CD4-positive, alpha-beta T cell (primary cell): ENCODE measurements at places on chromosomes 7 and 10. TPM values are rescaled to one million over a fixed set of nuclear protein-coding genes. Genes with fewer than 3 reads are reported as not detected.

DNA sequence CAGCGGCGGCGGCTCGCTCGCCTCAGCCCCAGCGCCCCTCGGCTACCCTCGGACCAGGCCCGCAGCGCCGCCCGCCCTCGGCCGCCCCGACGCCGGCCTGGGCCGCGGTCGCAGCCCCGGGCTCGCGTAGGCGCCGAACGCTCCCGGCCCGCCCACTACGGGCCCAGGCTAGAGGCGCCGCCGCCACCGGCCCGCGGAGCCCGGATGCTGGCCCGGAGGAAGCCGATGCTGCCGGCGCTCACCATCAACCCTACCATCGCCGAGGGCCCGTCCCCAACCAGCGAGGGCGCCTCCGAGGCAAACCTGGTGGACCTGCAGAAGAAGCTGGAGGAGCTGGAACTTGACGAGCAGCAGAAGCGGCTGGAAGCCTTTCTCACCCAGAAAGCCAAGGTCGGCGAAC is 18.2 kb upstream of the TSPAN33 start:
- H3K4me1 ChIP-seq: no peaks in the 10 kb centered on the region
- no peak for DNase-seq
- no peaks in the 10 kb centered on the region for H3K27me3 ChIP-seq
- H3K27ac ChIP-seq: no peak overlapping the region
- H3K36me3 ChIP-seq: no peaks in the 10 kb centered on the region

Gene UNCX
- not detected for total RNA-seq

Gene CDC14C
- total RNA-seq: not detected

- H3K36me3 ChIP-seq: no peaks in the 10 kb centered on the region
- no peak for DNase-seq
- no peak overlapping the region for H3K4me3 ChIP-seq
- H3K27ac ChIP-seq: no peak overlapping the region
- H3K27me3 ChIP-seq: peaks cover 3% of the 10 kb centered on the region
Observed at GRCh38 chr7:155262031-155262430, 35.6 kb upstream of the INSIG1 start.

Gene VSTM2A
- total RNA-seq: not detected

Gene H2BK1
- total RNA-seq: not detected

GRCh38 chr7:79781716-79782115 is 328.2 kb upstream of the MAGI2 start:
- H3K36me3 ChIP-seq: no peaks in the 10 kb centered on the region
- DNase-seq: no peak
- no peak overlapping the region for H3K4me3 ChIP-seq
- H3K27me3 ChIP-seq: no peaks in the 10 kb centered on the region

GRCh38 chr10:53314876-53315275 is 542.3 kb upstream of the MBL2 start:
- no peaks in the 10 kb centered on the region for H3K4me1 ChIP-seq
- H3K27me3 ChIP-seq: no peaks in the 10 kb centered on the region
- no peak for DNase-seq
- H3K4me3 ChIP-seq: no peak overlapping the region
- H3K27ac ChIP-seq: no peak overlapping the region

GRCh38 chr10:80474941-80475340 is 20.8 kb downstream of the TSPAN14 start:
- H3K4me1 ChIP-seq: peaks cover 83% of the 10 kb centered on the region
- no peak for DNase-seq
- H3K36me3 ChIP-seq: peaks cover 62% of the 10 kb centered on the region
- H3K27ac ChIP-seq: peak overlapping the region; percentile 4
- no peak overlapping the region for H3K4me3 ChIP-seq
- H3K27me3 ChIP-seq: no peaks in the 10 kb centered on the region

DNA sequence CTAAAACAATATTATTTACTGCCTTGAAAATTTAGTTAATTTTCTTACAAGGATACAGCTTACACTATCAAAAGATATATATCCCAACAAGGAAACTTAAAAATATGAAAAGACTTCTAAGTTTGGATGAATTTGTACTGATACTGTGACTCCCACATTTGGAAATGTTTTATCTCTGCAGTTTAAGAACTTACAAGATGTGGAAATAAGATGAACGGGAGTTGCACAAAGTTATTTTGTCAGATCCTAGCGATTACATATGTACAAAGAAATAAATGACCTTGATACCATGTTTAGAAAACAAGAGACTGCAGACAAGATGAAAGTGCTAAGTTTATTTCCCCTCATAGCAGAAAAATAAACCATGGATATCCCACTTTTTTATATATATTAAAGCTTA is 103.7 kb upstream of the TMEM106B start:
- no peaks in the 10 kb centered on the region for H3K36me3 ChIP-seq
- no peak for DNase-seq
- peaks cover 9% of the 10 kb centered on the region for H3K4me1 ChIP-seq
- H3K27ac ChIP-seq: no peak overlapping the region
- H3K27me3 ChIP-seq: peaks cover 32% of the 10 kb centered on the region
- no peak overlapping the region for H3K4me3 ChIP-seq

- H3K4me1 ChIP-seq: peaks cover 3% of the 10 kb centered on the region
- no peaks in the 10 kb centered on the region for H3K36me3 ChIP-seq
- H3K27me3 ChIP-seq: no peaks in the 10 kb centered on the region
- DNase-seq: no peak
- H3K4me3 ChIP-seq: no peak overlapping the region
Observed at GRCh38 chr10:30803892-30804322, 174.4 kb upstream of the LYZL2 start.

- no peak overlapping the region for H3K27ac ChIP-seq
- H3K27me3 ChIP-seq: no peaks in the 10 kb centered on the region
- no peaks in the 10 kb centered on the region for H3K4me1 ChIP-seq
- peak; percentile 47 for DNase-seq
- H3K4me3 ChIP-seq: peak overlapping the region; percentile 72
Observed at GRCh38 chr10:46787321-46787615, 124.0 kb upstream of the PTPN20 start.

- no peak overlapping the region for H3K27ac ChIP-seq
- no peak for DNase-seq
- H3K36me3 ChIP-seq: no peaks in the 10 kb centered on the region
- H3K27me3 ChIP-seq: no peaks in the 10 kb centered on the region
- H3K4me1 ChIP-seq: no peaks in the 10 kb centered on the region
- no peak overlapping the region for H3K4me3 ChIP-seq
Observed at GRCh38 chr7:80884511-80885195, 34.2 kb downstream of the SEMA3C start.

Gene CDK5
- total RNA-seq: 3.1 TPM

- no peak for DNase-seq
- no peaks in the 10 kb centered on the region for H3K36me3 ChIP-seq
- no peak overlapping the region for H3K27ac ChIP-seq
- no peaks in the 10 kb centered on the region for H3K4me1 ChIP-seq
- no peak overlapping the region for H3K4me3 ChIP-seq
- H3K27me3 ChIP-seq: peaks cover 6% of the 10 kb centered on the region
Observed at GRCh38 chr10:78533098-78533497, 499.4 kb downstream of the RPS24 start.

DNA sequence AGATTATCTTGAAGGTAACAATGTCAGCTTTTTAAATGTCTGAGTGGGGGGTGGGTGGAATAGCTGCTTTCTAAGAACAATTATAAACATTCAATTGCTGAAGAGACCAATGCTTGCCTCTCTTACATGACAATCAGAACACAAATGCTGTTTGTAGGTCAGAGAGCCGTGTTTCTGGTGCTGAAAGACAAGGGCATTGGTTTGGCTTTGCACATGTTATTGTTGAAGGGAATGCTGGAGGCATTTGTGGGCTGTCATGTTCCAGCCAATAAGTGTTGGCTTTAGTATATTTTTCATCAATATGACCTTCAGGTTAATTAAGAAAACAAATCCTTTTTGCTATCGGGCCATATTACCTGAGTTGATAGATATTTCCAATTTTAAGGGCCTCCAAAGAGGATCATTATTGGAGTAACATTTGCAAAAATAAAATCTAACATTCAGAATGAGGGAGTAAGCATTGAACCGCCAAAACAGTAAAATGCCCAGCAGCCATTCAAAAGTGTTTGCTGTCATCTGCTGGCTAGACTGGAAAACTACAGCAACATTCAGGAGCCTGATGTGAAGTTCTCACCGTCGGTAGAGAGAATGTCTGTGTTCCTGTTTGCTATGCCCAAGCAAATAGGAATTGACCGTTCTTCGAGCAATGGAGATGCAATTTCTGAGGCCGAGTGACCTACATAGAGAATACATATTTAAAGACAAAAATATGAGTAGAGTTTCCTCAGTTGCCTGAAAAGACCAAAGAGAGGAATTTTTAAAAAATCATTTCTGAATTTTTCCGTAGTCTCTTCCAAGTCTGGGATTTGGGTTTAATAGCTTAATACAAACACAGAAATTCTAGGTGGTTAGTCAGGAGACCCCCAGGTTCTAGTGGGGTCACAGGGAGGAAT is 118.9 kb downstream of the APBB1IP start:
- H3K27me3 ChIP-seq: no peaks in the 10 kb centered on the region
- H3K4me1 ChIP-seq: no peaks in the 10 kb centered on the region
- DNase-seq: peak; percentile 11
- peaks cover 80% of the 10 kb centered on the region for H3K36me3 ChIP-seq
- no peak overlapping the region for H3K4me3 ChIP-seq
- H3K27ac ChIP-seq: no peak overlapping the region

DNA sequence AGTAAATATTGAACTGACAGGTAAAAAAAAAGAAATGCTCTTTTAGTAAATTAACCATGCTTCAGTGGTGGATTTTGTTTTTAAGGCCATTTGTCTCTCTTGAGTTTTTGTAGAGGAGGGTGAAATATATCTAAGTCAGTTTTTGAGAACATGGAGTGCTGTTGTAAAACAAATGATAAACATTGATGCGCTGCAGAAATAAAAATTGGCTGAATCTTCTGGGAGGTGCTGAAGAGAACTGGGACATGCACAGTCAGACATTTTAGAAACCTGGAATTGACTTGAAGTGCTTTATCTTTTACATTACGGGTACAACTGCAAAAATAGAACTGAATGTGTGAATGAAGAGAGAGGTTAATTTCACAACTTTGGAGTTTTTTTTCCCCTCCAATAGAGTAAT is 203.0 kb upstream of the HDAC9 start:
- no peak overlapping the region for H3K27ac ChIP-seq
- H3K27me3 ChIP-seq: peaks cover 8% of the 10 kb centered on the region
- H3K4me1 ChIP-seq: no peaks in the 10 kb centered on the region
- no peak for DNase-seq

DNA sequence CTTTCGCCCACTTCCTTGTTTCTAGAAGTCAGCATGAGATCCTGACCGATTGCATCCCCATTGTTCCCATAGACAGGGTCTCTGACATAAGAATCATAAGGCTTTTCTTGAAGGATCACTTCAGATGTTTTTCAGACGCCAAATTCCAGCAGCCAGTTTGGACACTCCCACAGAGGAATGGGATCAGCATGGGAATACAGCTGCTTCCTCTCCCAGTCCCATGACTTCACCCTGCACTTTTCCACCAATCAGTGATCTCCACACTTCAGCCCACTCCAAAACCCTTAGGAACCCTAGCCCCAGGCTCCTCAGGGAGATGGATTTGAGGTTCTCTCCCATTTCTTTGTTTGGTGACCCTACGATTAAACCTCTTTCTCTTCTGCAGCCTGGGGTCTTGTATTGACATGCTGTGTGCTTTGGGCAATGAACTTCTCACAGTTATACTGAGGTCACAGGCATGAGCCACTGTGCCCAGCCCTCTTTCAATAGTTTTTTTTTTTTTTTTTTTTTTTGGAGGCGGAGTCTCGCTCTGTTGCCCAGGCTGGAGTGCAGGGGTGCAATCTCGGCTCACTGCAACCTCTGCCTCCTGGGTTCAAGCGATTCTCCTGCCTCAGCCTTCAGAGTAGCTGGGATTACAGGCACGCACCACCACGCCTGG is 52.8 kb upstream of the CHST3 start:
- H3K4me3 ChIP-seq: no peak overlapping the region
- no peaks in the 10 kb centered on the region for H3K36me3 ChIP-seq
- no peaks in the 10 kb centered on the region for H3K27me3 ChIP-seq
- H3K4me1 ChIP-seq: no peaks in the 10 kb centered on the region

- H3K36me3 ChIP-seq: no peaks in the 10 kb centered on the region
- no peak for DNase-seq
- H3K27ac ChIP-seq: no peak overlapping the region
- no peaks in the 10 kb centered on the region for H3K27me3 ChIP-seq
- H3K4me1 ChIP-seq: no peaks in the 10 kb centered on the region
Observed at GRCh38 chr7:129468087-129468486, 33.9 kb downstream of the STRIP2 start.

DNA sequence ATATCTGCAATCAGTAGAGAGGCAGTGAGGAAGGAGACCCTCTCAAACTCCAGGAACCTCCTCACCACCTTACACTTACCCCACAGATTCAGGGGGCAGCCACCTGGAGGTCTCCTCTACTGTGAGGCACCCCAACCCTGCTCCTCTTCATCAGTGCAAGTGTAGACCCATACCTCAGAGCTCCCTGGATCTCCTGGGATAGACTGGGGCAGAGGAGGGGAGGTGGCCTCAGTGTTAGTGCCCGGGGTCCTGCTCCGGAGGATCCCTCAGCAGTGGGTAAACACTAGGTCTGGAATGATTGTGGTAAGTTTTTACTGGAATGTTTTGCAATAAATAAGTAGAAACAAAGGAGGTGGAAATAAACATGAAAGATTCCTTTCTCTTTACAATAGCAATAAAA is 31.1 kb downstream of the ANTXRL start:
- H3K4me1 ChIP-seq: no peaks in the 10 kb centered on the region
- H3K4me3 ChIP-seq: no peak overlapping the region
- no peak for DNase-seq
- H3K27ac ChIP-seq: no peak overlapping the region
- H3K36me3 ChIP-seq: no peaks in the 10 kb centered on the region

DNA sequence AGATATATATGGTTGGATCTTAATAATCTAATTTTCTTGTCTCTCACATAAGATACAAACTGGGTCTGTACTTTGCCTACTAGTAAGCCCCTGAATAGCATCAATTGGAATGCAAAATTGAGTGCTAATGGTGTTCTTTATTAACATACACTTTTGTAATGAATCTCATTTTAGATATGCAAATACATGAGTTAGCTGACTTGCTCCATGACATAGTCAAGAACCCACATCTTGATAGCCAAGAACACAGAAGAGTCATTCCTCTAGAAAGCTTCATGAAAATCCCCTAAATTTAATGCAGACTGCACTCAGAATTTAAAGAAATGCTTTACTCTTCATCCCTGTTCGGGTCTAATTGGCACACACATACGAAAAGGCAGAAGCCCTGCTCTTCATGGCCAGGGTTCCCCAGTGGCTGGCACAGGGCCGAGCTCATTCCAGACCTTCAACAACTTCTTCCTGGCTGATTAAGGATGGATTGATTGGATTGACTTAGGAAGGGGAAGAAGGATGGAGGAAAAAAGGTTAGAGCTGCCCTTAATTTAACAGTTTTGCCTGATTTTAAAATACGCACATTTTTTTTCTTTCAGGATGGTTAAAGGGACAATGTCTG is 431.1 kb upstream of the KLF6 start:
- DNase-seq: no peak
- H3K4me3 ChIP-seq: no peak overlapping the region
- H3K36me3 ChIP-seq: no peaks in the 10 kb centered on the region
- no peaks in the 10 kb centered on the region for H3K27me3 ChIP-seq
